ENCODE measurements at places on chromosomes 1 and 21.

- DNase-seq: no peak
Observed at GRCh38 chr21:46001821-46002681, 20.5 kb downstream of the COL6A1 start.

DNA sequence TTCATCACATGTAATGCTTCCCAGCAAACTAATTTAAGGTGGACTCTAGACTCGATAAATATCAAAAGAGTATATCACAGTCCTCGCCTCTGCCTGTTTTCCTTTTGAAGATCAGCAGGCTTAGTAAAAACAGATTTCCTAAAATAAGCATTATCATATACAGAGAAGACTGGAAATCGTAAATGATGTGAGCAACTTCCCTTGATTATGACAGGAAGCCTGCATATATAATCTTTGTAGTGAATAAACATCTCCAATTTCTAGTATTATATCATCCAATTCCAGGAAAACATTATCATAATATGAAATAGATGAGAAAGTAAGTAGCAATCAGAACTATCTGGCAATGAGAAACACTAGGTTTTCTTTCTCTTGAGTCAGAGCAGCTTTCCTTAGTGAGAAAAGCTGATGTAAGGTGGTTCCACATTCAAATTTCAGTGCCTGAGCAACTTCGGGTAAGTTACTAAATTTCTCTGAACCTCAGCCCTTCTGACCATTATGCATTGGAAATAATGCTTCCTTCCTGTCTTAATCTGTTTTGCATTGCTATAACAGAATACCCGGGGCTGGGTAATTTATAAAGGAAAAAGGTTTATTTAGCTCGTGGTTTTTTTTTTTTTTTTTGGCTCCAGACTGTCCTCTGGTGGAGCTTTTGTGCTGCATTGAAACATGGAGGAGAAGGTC is 12.6 kb upstream of the POU2F1 start:
- DNase-seq: no peak

DNA sequence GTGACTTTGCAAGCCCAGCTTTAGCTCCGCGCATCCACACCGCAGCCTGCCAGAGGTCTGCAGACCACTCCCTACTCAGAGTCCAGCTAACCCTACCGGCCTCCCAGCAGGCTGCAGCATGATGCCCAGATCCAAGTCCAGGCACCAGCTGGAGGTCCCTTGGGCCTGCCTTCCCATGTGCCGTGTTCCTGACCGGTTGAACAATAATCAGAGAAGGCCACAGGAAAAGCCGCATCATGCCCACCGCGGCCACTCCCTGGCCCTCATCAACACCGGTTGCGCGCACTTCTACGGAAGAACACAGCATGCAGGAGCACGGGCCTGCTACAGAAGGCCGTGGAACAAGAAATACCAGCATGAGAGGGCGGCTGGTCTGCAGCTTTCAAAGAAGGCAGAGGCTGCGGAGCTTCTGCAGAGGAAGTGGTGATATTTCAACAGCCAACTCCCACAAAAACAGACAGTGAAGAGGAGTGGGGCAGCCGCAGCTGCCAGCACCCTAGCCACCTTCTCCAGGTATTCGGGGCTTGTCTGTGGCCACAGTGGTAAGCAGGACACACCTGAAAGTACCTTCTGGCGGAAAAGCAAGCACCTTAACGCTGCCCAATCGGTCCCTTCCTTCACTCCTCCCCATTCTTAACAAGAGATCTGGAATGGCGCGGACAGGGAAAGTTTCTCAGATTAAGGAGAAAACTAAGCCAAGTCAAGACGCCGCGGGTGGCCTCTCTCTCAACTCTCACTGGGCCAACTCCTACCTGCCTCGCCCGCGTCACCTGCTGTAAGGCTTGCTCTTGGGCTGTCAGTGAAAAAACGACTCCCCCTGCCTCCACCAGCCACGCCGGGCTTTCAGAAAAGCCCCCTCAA is 1.5 kb downstream of the PGBD5 start:
- DNase-seq: no peak

DNA sequence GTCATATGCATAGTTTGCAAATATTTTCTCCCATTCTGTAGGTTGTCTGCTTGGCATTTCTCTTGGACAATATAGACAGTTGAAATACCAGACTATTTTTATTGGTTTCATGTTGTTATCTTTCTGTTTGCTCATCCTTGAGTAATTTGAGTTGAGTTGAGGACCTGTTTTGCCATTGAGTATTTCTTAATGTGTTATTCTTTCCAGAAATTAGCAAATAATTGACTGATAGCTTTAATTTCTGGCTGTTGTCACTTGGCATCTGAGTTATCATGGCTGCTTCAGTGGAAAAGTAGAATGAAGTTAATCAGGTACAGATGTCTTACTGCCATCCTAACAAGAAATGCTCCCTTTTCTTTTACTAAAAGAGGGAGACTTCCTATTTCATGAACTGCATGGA is 264.8 kb upstream of the DUSP10 start:
- DNase-seq: no peak

Data from HCEC 1CT (cell line).